ENCODE measurements at places on chromosomes 16 and 17. TPM values are rescaled to one million over a fixed set of nuclear protein-coding genes. Genes with fewer than 3 reads are reported as not detected.

KCNJ16 gene
- not detected for total RNA-seq

CHST5 gene
- under 0.01 TPM for total RNA-seq

CCDC182 gene
- total RNA-seq, result not detected

LGALS9B gene
- total RNA-seq, result not detected

SPOP gene
- total RNA-seq, result 32.3 TPM

SLC13A2 gene
- not detected for total RNA-seq

GPR142 gene
- total RNA-seq, result not detected

CHST4 gene
- total RNA-seq, result under 0.01 TPM

CXCL16 gene
- total RNA-seq, result 0.59 TPM

ATF7IP2 gene
- 2.4 TPM for total RNA-seq

HOXB9 gene
- 0.15 TPM for total RNA-seq

KRTAP9-2 gene
- total RNA-seq, result not detected

ANKFN1 gene
- total RNA-seq, result not detected

BRIP1 gene
- total RNA-seq, result 7.4 TPM

Data from bronchus fibroblast of lung (primary cell).